ENCODE measurements at places on chromosomes 6 and 20.

DNA sequence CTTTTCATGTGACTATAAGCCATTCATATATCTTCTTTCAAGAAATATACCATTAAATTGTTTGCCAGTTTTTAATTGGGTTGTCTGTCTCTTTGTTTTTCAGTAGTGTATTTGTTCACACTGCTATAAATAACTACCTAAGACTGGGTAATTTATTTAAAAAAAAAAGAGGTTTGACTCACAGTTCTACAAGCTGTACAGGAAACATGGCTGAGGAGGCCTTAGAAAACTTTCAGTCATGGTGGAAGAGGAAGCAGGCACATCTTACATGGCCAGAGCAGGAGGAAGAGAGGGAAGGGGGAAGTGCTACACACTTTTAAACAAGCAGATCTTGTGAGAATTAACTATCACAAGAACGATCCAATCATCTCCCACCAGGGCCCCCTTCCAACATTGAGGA is 255.3 kb downstream of the EPM2A start:
- no peak for DNase-seq

DNA sequence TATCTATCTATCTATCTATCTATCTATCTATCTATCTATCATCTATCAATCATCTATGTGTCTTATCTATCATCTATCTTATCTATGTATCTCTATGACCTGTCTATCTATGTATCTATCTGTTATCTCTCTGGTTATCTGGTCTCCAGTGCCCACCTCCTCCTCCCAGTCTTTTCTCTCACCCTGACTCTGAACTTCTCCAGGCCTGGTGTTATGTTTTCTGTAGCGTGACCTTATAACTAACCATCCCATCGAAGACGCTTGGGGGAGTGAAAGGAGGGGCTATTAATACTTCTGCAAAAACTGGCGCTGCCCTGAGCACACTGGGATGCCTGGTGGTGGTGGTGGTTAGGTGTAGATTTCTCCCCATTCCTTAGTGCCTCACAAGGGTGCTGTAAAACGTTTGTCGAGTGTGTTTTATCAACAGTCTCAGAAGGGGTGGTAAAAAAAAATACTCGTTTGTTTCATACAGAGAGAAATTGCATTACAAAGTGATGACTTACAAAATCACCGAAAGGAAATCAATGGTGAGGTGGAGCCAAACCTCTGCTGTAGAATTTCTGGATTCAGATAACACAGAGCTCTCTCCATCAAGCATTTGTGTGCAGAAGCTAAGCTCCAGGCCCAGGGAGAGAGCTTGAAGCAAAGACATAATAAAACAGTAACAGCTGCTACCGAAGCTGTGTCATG is 156.2 kb downstream of the BCAS1 start:
- DNase-seq: no peak

GRCh38 chr6:105995391-105995865 is 90.7 kb upstream of the PRDM1 start:
- DNase-seq: no peak

GRCh38 chr6:113758826-113759574 is 98.1 kb upstream of the MARCKS start:
- no peak for DNase-seq

DNA sequence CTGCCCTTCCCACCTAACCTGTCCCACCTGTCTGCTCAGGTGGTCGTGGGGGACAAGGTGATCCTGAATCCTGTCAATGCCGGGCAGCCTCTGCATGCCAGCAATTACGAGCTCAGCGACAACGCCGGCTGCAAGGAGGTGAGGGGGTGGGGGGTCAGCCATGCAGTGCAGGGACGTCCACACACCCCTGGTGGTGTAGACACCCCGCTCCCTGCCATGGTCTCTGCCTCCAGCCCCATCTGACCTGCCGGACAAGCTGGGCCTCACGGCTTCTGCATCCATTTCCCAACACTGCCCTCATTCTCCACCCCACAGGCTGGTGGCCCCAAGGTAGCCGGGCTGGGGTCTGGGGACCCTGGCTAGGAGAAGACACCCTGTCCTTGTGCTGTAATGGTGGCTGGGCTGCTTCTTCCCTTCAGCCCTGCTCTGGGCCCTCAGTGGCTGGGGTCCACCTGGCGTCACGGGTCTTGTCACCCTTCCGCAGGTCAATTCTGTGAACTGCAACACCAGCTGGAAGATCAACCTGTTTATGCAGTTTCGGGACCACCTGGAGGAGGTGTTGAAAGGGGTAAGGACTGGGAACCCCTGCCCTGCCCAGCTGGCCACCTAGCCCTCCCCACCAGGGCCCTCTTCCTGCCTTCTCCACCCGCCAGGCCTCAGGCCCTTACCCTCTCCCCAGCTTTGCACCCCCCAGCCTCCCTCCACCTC is 38.0 kb downstream of the ITPR3 start:
- DNase-seq: no peak

GRCh38 chr6:81572020-81572419 is 180.5 kb downstream of the TENT5A start:
- no peak for DNase-seq

GRCh38 chr6:32154514-32155161 is 697 bp downstream of the PPT2 start:
- peak; percentile 75 for DNase-seq

DNA sequence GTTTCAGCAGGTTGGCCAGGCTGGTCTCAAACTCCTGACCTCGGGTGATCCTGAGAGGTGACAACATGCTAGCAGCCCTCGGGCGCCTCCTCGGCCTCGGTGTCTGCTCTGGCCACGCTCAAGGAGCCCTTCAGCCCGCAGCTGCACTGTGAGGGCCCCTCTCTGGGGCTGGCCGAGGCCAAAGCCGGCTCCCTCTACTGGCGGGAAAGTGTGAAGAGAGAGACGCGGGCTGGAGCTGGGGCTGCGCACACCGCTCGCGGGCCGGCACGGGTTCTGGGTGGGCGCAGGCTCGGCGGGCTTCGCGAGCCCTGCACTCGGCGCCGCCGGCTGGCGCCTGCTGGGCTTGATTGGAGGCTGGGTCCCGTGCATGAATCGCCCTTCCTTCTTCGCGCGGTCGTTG is 80.8 kb upstream of the RBM24 start:
- no peak for DNase-seq

GRCh38 chr20:38735172-38735571 is 10.9 kb downstream of the SLC32A1 start:
- DNase-seq: no peak

DNA sequence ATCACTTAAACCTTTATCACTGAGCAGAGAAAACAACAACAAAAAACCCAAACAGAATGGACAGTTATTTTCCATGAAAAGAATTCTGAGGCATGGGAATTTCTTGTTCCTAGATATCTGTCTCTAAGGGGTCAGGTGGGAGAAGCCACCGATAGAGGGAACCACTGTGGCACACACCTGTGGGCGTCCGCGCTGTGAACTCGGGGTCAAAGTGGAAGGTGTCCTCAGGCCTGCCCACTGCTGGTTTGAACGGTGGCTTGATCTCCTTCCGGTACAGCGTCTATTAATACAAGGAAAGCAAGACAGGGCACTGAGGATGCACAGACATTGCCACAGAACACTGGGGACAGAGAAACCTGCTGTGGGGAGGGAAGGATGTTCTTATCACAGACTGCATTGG is 76.5 kb upstream of the MPC1 start:
- no peak for DNase-seq

DNA sequence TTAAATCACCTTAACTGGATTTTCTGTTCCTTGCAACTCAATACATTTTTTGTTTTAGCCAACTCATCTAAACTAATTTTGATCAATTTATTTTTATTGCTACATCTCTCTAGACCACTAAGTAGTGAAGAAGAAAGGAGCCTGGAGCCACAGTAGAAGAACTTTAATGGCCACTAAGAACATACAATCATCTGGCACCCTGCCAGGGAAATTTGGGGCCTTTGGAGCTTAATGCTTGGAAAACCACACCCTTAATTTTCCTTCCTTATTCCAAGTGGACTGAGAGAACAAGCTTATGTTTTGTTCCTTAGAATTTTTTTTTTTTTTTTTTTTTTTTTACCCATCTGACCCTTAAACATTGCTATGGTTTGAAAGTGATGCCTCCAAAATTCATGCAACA is 12.0 kb upstream of the GMDS start:
- DNase-seq: no peak

Measured in DND-41 (cell line).